ENCODE measurements at places on chromosomes 16 and 17.
A peak's percentile ranks its signal among the peaks of the same experiment; 100 is the strongest.

DNA sequence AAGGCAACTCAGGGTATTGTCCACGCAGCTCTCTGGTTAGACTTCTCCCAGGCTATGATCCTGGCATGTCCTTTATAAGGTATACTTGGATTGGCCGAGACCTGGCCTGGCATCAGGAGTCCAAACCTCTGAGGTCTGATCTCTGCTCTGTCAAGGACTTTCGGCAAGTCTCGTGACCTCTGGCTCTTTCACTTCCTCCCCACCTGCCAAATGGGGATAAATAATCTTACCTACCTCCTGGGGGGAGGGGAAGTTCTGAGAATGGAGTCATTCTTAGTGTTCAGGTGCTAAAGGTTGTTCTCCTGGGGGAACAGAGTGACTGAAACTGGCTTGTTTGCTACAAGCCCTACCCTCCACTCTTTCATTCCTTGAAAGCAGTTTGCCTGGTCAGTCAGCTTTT lies 7.6 kb downstream of the ATXN1L start:
- no peak for DNase-seq

DNA sequence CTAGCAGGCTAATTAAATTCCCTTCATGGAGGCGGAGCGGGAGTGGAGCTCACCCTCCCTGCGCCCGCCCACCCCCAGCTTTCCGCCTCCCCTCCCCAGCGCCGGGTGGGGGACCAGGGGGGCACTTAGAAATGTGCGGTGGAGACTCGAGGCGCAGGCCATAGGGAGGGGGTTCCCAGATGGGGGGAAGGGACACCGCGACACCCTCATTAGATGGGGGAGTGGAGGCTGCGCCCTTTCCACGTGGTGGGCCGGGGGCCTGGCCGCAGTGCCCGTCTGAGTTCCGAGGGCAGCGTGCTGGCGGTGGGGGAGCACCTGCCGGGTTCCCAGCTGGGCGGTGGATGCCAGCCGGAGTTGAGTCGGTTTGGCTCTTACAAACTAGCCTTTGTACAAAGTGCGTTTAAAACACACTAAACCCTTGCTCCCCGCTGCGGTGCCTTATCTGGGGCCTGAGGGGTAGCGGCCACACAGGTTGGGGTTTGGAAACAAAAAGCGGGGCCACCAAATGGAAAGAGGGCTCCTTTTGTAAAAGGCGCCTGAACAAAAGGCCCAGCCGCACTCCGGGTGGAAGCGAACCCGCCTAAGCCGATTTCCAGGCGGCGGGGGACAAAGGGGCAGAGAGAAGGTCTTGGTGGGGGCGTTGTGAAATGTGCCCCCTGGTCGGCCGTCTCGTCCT lies 1.4 kb downstream of the GSE1 start:
- no peak for DNase-seq

GRCh38 chr16:68972013-68972412 lies 128.7 kb downstream of the TANGO6 start:
- DNase-seq: peak; percentile 1

- no peak for DNase-seq
Measured at GRCh38 chr16:69595127-69596036, 29.6 kb downstream of the NFAT5 start.

GRCh38 chr17:81870131-81870980 lies 781 bp downstream of the ARHGDIA start:
- DNase-seq: no peak
